K562 (cell line): ENCODE measurements at places on chromosomes 7 and 10.

- no peak for DNase-seq
These were observed 108.9 kb downstream of the IPMK start for GRCh38 chr10:58158806-58159205.

- DNase-seq: no peak
These were observed 101.8 kb downstream of the CYP26A1 start for GRCh38 chr10:93175490-93175889.

- DNase-seq: no peak
These were observed 257.2 kb upstream of the CACNA2D1 start for GRCh38 chr7:82700741-82701140.

GRCh38 chr7:149500910-149501309 is 3.3 kb upstream of the ZNF746 start:
- DNase-seq: no peak

DNA sequence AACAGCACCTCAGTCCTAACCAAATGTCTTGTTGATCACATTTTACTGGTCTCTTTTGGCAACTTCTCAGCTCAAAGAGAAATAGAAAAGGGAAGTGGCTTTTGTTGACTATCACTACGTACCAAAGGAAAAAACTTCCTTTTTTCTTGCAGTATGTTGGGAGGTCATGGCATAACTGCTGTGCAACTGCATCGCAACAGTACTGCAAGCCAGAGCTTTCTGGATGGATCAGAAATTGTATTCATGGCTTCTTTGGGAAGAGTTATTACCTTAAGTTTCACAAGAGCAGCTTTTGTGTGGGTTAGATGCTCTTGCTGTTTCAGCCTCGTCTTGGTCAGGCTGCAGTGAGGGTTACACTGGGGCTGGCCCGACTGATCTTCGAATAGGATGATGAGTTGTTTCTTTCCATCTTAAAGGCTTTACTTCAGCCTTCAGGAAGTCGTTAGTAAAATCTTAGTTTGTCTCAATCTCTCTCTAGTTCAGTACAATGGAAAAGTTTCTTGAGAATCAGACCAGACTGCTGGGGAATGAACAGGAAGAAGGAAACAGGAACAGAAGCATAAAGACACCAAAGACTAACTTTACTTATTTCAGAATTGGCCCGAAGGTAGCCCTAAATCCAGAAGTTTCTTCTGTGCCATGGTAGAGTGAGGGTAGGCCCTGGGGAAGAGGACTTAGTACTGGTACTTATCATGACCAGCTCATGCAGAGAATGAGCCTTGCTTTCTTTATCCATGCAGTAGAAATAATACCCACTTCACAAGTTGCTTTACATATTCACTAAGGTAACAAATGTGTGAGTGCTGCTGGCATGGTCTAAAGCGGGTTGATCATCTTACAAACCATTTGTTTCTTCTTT is 153.6 kb downstream of the CELF2 start:
- no peak for DNase-seq

DNA sequence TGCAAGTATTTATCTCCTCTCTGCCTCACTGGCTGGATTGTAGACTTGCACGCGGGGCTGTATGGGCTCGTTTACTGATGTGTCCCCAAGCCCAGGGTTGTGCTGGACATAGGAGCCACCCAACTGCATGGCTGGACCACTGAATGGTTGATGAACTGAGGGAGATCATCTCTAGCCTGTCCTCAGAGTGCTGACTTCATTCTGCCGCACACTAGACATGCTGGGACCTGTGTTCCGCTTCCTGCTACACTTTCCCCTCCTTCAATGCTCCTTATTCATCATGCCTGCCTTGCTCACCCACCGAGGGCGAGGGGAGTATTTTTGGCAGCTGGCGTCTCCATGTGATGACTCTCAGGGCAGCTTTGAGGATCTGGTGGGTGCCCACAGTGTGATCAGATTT is 440.2 kb downstream of the GLRX3 start:
- DNase-seq: no peak

GRCh38 chr7:105139381-105139780 is 125.4 kb downstream of the KMT2E start:
- no peak for DNase-seq

- DNase-seq: no peak
These were observed 1173.6 kb upstream of the SORCS1 start for GRCh38 chr10:108338146-108338545.

GRCh38 chr10:2214092-2214491 is 476.8 kb upstream of the ADARB2 start:
- DNase-seq: no peak

- peak; percentile 72 for DNase-seq
These were observed 5.0 kb upstream of the CCM2 start for GRCh38 chr7:44994877-44995554.

GRCh38 chr10:97383159-97383558 is 18.0 kb downstream of the RRP12 start:
- DNase-seq: no peak

GRCh38 chr10:76124280-76124679 is 692.9 kb downstream of the LRMDA start:
- no peak for DNase-seq

- DNase-seq: no peak
These were observed 377.3 kb upstream of the ZMIZ1 start for GRCh38 chr10:78691301-78692030.

GRCh38 chr10:98569853-98570252 is 123.1 kb upstream of the HPS1 start:
- DNase-seq: no peak

DNA sequence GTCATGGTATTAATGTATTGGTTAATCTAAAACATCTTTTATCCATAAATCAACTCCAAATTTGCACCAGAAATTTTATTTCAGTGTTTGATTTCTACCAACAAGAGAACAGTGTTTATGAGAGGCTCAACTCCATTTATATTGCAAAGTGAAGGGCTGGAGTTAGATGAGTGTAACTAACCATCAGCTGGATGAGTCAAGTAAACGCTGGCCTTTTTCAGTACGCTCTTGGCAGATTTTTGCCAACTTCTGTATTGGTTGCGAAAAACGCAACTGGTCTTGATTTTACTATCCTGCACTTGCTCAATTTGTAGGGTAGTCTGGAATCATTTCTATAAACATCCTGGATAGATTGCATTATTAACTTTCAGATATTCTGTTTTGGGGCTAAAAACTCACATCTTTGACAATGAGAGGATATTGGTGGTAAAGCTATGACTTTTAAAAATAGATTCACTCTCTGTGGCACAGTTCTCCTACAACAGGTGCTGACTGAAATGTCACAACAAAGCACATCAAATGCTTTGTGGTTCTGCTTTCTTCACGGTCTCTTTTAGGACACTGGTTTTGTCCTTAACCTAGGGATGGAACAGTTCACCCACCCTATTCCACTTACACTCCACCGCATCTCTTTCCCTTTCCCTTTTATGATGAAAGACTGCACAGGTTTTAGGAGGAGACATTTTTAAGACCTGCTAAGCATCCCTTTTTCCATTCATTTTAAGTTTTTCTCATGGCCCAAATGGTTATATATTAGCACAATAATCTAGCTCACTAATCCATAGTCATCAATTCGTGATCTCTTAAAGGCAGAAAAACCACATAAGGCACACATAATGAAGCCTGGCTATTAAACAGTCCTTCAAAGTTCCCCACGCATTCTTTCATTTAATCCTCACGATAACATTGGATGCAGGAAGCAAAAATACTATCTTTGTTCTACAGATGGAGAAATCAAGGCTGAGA is 12.8 kb downstream of the CACNA2D1 start:
- no peak for DNase-seq

- DNase-seq: peak; percentile 43
These were observed 9.7 kb upstream of the ZNF273 start for GRCh38 chr7:64893401-64893800.

DNA sequence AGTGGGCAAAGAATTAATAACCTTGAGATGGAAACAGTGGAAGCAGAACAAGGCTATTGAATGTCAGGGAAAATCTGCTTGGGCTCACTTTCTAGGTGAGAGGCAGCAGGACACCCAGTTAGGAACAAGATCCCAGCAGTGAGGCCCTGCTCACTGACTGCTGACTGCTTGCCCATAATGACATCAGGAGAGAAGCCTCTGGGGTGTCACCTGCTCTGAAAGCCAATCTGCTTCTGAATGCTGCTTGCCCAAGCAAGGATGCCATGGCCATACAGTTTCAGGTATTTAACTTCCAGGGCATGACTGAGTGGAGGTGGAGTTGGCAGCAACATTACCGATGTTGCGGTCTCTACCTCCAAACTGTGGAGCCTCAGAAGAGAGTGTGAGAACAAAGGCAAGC is 11.7 kb upstream of the WAPL start:
- no peak for DNase-seq

DNA sequence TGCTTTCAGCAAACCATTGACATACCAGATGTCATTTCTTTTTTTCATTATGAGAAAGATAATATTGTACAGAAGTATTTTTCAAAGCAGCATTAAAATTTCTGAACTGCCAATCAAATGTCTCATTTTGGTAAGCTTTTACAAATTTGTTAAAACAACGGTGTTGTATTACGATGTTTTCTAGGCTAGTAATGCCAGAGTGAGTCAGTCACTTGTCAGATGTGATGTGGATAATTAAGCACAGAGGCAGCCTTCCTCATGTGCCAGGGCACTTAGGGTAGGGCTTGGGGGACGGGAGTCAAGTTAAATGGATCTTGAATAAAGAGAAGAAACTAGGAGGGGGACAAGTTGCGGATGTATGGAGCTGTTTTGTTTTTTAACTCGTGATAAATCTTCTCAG is 10.1 kb downstream of the PSTK start:
- no peak for DNase-seq

DNA sequence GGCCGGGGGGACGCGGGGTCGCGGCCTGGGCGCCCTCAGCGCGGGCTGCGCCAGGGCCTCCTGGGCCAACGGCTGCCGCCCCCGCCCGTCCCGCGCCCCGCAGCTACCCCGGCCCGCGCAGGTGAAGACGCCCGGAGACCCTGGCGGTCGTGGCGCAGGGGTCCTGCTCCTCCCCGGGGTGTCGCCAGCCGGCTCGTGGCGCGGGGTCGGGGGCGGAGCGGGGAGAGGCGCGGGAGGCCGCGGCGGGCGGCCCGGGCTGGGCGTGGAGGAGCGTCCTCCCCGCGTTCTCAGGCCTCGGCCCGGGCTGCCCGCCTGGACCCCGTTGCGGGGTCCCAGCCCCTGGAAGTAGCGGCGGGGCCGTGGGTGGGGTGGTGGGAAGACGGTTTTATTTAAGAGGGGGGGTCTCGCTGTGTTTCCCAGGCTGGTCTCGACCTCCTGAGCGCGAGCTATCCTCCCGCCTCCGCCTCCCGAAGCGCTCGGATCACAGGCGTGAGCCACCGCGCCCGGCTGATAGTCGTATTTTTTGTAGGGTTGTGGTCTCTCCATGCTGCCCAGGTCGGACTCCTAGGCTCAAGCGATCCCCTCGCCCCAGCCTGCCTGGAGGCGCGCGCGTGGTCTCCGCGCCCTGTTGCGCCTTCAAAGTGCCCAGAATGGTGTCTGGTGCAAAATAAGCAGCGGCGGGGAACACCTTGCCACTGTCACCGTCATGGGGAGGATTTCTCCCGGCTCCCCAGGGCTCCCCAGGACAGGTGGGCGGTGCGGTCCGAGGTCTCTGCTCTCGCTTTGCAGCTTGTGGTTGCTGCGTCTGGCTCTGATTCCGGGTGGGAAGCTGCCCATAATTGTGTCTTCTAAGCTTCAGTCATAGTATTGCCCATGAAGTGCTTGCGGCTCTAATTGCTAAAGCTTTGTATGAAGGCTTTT is 15.3 kb upstream of the SUN1 start:
- DNase-seq: peak; percentile 34

- DNase-seq: no peak
These were observed 243.6 kb upstream of the PRSS58 start for GRCh38 chr7:142501434-142501833.

DNA sequence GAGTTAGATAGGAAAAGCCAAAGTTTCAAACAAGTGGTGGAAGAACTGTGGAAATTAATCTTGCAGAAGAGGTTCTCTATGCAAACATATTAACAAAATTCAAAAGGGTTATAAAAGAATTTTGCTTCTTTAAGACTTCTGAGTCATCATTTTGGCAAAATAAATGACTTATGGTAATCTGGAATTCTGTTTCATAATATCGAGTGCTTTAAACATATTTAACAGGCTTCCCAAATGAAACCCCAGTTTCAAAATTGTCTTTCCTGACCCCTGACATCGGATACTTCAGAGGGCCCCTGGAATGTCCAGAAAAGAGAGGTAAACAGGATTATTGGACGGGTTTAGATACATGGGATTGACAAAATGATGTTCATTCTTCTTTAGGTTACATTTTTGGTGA is 444.6 kb downstream of the HTR7 start:
- DNase-seq: no peak

DNA sequence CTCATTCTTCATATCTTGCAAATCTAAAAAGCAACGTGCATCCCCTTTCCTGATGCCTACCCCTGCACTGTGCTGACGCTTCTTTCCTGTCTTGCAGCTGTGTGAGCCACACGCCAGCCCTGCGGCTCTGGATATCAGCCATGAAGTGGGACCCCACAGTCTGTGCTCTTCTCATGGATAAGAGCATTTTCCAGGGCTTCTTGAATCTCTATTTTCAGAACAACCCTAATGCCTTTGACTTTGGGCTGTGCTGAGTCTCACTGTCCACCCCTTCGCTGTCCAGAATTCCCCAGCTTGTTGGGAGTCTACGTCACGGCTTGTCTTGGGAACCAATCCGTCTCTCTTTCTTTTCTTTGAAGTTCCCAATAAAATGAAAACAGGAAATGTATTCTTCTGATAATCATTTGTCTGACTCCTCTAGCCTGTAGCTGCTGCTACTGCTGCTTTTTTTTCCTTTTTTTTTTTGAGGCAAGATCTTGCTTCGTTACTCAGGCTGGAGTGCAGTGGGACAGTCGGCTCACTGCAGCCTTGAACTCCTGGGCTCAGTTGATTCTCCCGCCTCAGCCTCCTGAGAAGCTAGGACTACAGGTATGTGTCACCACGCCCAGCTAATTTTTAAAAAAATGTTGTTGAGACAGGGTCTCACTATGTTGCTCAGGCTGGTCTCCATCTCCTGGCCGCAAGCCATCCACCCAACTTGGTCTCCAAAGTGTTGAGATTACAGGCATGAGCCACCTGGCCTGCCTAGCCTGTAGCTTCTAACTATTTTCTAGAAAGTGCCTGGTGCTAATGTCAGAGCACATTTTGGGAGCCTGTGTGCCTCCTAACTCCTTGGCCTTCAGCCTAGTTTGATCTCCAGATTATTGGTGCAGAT is 30.3 kb downstream of the GSTO2 start:
- no peak for DNase-seq

- DNase-seq: no peak
These were observed 106.7 kb downstream of the PTPRE start for GRCh38 chr10:128013626-128014025.

DNA sequence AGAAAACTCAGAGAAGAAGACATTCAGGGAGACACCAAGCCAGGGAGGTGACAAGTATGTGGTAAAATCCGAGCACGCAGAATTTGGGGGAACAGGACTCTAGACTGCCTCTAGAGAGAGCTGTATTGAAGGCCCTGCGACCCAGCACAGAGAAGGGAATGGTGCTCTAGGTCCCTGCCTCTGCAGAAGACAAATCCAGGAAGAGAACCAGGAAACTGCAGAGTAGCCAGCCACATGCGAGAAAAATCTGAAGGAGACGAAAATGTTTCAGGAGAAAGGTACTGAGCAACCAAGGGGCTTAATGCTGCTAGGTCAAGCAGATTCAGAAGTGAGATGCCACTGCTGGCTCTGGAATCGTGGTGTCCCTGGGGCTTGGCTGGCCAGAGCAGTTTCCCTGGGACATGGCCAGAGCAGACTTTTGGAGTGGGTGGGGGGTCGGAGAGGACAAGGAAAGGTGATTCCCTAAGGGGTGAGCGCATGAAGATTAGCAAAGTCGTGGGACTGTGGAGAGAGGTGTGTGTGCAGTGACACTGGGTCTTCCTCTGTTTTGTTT is 158.0 kb upstream of the KLF6 start:
- DNase-seq: no peak

- DNase-seq: no peak
These were observed 32.0 kb downstream of the AMZ1 start for GRCh38 chr7:2720024-2720423.
